Stimulated activated CD4-positive, alpha-beta T cell treated with anti-CD3 and anti-CD28 coated beads, TNF-alpha, amount 100 ng/mL, for 1 hour (primary cell): ENCODE measurements at places on chromosomes 5 and 9.

- no peak for DNase-seq
These were observed 230.3 kb upstream of the TYRP1 start for GRCh38 chr9:12462861-12463260.

DNA sequence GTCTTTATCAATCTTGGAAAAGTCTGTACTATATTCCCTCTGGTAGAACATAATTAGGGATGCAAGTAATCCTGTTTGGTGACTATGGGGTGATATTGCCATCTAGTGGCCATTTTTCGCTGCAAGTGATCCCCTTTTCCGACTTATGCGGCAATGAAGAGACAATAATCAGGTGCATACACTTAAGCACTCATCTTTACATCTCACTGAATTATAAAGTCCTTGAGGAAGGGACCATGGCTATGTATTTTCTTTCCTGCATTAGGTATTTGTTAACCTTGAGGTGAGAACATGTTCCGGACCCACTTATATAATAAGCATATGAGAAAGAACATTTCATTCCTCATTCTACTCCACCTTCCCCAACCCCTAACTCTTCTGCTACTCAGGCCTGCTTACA lies 19.6 kb upstream of the LIX1 start:
- DNase-seq, result peak; percentile 14

GRCh38 chr9:36150574-36151315 lies 14.2 kb downstream of the GLIPR2 start:
- DNase-seq, result no peak

DNA sequence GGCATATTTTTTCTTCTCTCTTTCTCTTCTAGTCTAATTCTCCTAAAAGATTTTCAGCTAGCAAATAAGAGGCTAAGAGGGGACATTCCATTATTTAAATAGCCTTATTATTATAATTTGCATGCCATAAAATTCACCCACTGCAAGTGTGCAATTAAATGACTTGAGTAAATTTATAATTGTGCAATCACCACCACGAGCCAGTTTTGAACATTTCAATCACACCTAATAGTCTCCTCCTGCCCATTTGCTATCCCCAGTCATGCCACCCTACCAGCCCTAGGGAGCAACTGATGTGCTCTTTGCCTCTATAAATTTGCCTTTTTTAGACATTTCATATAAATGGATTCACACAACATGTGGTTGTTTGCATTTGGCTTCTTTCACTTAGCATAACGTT lies 12.0 kb upstream of the SLC36A2 start:
- no peak for DNase-seq

DNA sequence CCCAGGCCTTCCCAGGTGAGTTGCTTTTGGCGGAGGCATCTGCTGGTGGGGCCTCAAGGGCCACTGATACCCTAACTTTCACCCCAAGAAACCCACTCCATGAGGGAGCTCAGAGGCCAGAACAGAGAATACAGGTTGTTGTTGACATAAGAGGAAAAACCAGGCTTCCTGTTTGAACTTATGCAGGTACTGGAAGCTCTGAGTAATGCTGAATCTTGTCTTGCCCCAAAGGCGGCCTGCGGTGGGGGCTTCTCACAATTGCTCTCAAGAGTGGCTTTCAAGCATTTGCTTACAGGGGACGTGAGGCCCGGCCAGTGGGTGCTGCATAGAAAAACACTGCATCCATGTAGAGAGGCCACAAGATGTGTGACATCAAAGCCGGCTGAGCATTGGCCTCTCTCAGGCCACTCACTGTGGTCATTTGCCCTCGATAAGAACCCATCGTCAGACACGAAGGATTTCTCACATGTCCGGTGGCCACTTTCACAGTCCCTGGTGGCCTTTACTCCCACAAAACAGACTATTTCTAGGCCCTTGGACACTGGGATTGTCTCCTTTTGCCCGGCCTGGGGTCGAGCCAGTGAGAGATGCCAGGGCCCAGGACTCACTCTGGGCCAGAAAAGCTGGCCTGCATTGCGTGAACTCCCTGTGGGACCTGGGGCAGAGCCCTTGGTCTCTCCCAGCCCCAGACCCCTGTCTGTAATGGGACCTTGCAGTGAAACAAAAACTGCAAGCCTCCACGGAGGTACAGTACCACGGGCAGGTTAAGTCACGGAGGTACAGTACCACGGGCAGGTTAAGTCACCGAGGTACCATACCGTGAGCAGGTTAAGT lies 34.5 kb upstream of the TCF7 start:
- DNase-seq, result peak; percentile 49

DNA sequence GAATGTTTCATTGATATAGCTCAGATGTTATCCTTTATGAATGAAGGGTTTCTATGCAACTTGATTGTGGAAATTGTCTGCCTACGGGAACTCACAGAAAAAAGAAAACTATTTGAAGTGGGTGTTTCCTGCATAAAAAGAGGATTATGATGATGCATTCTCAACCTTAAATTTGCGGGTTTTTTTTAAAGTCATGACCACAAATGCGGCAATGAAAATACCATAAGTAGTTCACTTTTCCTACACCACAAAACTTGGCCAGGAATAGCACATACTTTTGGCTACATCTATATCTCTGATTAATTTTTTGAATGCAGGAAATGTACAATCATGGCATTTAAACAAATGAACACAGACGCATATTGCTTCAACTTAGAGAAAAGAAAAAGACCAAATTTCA lies 754.7 kb downstream of the DTWD2 start:
- DNase-seq, result no peak

GRCh38 chr9:116605060-116605459 lies 82.0 kb upstream of the TRIM32 start:
- DNase-seq, result no peak

- no peak for DNase-seq
These were observed 27.6 kb downstream of the ZDHHC11B start for GRCh38 chr5:756865-757345.

DNA sequence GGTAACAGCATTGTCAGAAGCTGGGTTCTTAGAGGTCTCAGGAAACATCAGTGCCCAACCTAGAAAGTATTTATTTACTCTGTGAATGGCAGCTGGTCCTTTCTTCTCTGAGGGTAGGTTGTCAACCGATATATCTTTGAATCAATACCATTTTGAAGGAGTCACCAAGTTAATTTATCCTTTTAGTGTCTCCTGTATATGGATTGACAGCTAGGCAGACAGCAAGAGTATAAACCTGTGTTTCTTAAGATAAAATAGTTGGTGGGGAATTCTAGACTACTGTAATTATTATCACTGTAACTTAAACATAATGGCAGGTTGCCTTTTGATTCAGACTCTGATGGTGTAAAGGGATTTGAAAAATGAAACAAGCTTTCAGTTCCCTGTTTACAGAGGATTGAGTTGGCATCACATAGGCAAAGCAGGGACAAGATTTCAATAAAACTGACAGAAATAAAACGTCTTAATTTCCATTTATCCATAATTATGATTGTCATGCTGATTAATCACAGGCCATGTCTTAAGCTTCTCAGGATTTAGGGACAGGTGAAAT lies 190.8 kb upstream of the HAPLN1 start:
- DNase-seq, result no peak

GRCh38 chr5:159697530-159697929 lies 218.8 kb upstream of the ADRA1B start:
- no peak for DNase-seq

- no peak for DNase-seq
These were observed 63.0 kb downstream of the CEP120 start for GRCh38 chr5:123360201-123360571.

DNA sequence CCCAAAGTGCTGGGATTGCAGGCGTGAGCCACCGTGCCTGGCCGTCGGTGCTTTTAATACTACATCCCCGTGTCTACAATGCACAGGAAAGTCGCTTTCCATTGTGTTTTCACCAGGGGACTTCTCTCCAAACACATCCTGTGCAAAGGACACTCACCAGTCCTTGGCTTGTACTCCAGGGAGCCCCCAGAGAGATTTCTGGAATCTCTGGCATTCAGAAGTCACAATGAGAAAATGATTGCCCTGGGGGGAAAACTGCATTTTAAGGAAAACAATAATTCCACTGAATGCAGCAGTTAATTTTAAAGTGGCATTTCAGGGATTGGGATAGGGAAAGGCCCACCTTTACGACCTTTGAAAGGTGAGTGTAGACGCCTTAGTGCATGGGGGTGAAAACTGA lies 112.0 kb downstream of the ADAMTS16 start:
- DNase-seq, result no peak
